ENCODE measurements at places on chromosomes 11 and 22.

GRCh38 chr11:103537904-103538502 lies 428.8 kb downstream of the DYNC2H1 start:
- DNase-seq: no peak

DNA sequence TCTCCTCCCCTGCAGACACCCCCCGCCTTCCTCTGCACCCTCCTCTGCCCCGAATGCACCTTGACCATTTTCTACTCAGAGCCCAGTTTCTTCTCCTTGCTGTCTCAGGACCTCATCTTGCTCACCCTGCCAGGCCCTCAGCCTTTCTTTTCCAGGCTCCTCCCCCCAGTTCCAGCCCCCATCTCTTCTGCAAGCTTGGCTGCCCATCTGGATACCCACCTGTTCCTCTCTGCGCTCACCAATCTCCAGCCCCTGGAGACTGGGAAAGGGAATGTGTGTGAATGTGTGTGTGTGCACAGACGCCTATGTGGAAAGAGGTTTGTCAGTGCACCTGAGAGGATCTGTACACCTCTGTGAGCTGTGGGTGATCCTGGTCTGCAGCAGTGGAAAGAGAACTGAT lies 36.4 kb downstream of the SLC22A12 start:
- DNase-seq: no peak

- no peak for DNase-seq
Observed at GRCh38 chr11:25377466-25377865, 880.6 kb downstream of the LUZP2 start.

GRCh38 chr11:125954945-125955640 lies 9.2 kb downstream of the VSIG10L2 start:
- DNase-seq: no peak

DNA sequence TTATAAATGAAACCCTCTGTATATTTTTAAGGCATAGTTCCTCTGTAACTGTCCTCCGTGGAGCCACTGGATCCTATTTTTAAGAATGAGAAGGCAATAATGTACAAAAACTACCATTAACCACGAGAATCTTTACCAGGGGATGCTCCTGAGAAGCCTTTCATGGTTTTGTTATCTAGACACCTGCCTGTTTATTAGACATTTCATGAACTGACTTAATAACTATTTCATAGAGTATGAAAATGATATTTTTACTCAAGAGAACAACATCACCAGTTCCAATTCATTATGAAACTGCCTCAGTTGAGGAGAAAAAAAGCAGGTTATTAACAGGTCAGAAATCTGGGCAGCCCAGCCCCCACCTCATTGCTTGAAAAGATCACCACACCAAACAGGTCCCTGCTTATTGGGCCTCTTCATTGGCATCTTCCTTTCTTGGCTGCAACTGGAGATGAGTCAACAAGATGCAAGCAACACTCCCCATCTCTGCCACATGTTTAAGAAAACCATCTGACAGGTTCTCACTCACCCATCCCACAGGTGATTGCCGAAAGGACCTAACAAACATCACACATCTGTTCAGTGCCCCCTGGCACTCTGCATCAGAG lies 27.8 kb downstream of the ETS1 start:
- no peak for DNase-seq

GRCh38 chr22:19393704-19394103 lies 37.8 kb downstream of the HIRA start:
- no peak for DNase-seq

DNA sequence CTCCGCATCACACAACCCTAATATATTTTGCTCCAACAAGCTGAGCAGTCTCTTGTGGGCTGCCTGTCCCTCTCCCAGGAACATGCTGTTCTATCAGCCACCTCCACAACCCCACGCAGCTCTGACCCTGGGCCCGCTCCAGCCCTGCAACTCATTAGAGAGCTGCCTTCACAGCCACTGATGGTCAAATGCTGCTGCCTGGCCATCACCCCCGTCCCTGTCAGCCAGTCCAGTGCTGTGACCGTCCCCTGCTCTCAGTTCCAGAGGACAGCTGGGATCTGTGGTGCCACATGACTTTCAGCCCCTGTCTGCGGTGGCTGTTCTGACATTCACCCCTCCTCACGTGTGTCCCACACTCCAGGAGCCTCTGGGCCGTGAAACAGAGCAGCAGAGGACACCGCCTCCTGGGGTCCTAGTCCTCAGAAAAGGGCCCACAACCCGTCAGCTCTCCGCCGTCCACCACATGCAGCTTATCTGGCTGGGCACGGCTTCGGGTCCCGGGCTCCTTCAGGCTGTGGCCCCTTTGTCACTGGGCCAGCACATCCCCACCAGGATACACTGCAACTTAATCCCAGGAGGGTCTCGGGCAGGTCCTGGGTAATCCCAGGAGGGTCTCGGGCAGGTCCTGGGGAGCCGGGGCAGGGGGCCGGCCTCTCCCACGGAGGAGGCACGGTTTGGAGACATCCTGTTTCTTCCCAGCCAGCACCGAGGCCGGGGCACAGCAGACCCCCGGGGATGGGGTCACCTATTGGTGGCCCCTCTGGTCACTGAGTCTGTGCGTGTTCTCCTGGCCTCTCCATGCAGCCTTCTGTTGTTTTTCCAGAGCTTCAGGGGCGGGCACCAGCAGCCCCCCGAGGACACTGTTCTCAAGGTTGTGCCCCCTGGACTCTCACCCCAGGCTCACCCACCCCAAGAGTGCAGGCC lies 15.1 kb downstream of the CRELD2 start:
- no peak for DNase-seq

DNA sequence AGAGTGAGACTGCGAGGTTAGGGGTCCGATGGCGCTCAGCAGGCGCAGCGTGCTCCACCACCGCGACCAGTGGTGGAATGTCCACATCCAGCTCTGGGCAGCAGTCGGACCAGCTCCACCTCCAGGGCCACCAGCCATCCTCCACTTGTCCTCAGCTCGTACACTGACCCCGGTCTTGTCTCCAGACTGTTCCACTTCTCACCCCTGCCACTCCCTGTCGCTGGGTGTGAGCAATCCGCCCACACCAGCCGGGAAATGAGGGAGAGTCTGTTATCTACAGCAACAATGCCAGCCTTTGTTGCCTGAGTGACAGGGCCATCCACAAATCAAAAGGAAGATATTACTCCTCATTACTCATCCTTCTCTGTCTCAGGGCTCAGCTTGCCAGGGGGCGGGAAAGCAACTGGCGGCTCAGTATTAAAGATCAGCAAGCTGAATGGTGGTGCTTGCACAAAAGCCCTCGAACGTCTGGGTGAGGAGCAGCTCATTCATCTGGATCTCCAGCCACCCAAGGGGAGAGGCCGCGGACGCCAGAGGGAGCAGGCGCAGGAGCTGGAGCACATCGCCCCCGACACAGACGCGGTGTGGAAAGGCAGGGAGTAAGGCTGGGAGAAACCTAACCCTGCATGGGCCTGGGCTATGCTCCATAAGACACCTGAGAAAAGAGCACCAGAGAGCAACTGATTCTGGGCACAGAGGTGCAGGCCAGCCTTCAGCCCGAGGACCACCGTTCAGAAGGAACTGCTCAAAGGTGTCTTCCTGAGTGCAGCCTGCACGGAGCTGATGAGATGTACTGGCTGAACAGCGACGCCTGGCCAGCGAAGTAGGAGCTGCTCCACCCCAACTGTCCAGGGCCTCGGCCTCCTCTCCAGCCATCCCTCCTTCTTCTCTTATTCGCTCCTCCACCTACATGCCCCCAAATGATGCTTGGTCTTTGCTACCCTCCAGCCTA lies 21.9 kb downstream of the IGSF9B start:
- DNase-seq: no peak

- DNase-seq: no peak
Observed at GRCh38 chr11:30282289-30282631, 40.6 kb upstream of the ARL14EP start.

- DNase-seq: no peak
Observed at GRCh38 chr11:33160136-33160535, 1.1 kb downstream of the CSTF3 start.

GRCh38 chr11:119594639-119595249 lies 134.3 kb downstream of the NECTIN1 start:
- DNase-seq: no peak

- no peak for DNase-seq
Observed at GRCh38 chr11:122186439-122187080, 70.5 kb upstream of the BLID start.

DNA sequence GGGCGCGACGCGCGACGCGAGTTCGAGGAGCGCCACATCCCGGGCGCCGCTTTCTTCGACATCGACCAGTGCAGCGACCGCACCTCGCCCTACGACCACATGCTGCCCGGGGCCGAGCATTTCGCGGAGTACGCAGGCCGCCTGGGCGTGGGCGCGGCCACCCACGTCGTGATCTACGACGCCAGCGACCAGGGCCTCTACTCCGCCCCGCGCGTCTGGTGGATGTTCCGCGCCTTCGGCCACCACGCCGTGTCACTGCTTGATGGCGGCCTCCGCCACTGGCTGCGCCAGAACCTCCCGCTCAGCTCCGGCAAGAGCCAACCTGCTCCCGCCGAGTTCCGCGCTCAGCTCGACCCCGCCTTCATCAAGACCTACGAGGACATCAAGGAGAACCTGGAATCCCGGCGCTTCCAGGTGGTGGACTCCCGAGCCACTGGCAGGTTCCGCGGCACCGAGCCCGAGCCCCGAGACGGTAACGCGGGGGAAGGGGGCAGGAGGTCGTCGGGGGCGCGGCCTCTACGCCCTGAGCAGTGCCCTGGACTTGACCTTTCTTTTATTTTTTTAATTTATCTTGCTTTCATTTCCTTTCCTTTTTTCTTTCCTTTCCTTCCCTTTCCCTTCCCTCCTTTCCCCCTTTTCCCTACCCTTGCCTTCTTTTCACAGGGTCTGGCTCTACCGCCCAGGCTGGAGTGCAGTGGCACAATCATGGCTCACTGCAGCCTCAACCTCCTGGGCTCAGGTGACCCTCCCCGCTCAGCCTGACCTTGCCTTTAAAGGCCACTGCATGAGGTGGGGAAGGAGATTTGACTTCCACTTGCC lies 5.0 kb downstream of the MPST start:
- no peak for DNase-seq

GRCh38 chr11:102251423-102251822 lies 65.9 kb upstream of the BIRC3 start:
- no peak for DNase-seq

DNA sequence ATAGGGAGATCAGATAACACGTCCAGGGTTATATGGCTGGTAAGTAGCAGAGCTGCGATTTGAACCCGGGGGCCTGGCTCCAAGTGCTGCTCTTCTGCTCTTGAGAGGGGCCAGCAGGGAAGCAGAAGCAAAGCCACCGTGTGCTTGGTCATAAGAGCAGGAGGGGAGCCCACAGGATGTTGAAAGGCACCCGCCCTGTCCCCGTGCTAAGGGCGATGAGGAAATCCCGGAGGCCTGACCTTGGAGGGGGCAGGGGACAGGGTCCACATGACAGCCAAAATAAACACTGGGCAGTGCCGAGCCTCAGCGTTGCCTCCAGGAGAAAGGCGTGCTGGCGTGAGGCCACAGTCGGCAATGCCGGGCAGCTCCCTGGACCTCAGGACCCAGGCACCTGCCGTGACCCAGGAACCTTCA lies 28.8 kb downstream of the TOM1 start:
- DNase-seq: no peak

GRCh38 chr11:62601122-62601371 lies 618 bp downstream of the MTA2 start:
- no peak for DNase-seq

DNA sequence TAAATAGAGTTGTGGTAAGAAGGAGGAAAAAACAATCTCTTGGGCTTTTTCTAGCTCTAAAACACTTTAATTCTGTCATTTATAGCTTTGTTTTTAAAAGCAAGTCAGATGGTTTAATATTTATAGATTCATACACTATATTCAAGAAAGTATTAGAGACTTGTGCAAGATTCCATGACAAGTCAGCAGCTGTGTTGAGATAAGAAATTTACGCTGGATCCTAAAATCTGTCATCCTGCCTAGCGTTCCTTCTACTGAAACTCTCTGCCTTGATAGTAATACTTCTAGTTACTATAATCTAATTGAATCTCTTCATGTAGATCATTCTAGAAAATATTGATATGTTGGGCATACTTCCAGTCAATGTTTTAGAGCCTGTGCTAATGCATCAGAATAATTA lies 721.8 kb downstream of the CNTN5 start:
- DNase-seq: no peak

DNA sequence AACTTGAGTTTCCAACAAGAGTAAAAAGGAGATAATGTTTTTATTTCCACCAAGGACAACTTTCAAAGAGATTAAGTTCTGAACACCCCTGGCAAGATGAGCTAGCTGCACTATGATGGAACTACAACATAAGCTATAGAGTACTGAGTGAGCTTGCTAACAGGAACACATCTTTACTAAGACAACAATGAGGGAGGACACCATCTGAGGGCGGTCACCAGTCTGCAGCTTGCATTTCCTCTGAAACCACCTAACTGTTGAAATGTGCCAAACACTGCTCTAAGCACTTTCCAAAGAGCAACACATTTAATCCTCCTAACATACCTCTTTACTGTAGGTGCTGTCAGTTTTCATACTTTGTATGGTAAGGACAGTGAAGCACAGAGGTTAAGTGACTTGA lies 68.4 kb downstream of the TCF20 start:
- DNase-seq: no peak

DNA sequence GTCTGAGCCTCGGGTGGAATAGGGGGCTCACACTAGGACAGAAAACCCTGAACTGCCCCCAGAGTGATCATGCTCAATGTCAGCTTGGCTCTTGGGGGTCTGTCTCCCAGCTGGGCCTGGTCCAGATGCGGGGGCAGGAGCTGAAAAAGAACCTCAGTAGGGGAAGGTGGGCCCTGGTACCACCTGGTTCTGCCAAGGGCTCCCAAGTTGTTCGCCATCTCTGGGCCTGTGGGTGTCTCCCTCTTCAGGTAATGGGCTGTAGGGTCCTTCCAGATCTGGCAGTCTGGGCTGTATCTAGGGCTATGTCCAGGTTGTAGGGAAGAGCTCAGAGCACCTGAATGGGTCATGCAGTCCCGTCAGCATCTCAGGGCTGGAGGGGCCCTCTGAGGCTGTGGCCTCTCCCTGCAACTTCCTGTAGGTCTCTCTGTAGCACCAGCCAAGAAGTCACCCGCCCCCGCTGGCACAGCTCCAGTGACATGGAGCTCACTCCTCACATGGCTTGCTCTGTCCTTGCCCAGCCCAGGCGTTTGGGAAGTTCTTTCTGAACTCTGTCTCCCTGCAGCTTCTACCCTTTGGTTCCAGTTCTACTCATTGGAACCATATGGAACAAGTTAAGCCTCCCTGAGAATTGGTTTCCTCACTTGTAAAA lies 33.0 kb upstream of the SOX10 start:
- no peak for DNase-seq

- DNase-seq: no peak
Observed at GRCh38 chr11:18650859-18651557, 16.9 kb upstream of the SPTY2D1 start.

DNA sequence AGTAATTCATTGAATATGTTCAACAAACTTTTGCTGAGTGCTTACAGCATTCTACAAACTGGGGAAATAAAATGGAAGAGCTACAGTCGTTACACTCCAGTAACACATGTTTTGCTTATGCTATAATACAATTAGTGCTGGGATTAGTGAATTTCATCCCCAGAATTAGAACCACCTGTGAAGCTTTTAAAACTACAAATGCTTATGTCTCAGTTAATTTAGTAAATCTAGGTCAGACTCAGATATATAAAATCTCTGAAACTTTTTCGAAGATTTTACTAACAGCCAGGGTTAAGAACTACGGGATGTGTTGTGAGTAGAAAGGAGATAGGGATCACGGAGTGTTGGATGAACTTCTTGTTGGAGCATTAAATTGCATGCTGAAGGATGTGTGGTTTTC lies 33.7 kb upstream of the EED start:
- no peak for DNase-seq

GRCh38 chr11:116710001-116710674 lies 62.6 kb downstream of the BUD13 start:
- DNase-seq: no peak

GRCh38 chr11:112166562-112166961 lies 610 bp upstream of the TEX12 start:
- DNase-seq: no peak

GRCh38 chr11:57552479-57552878 lies 15.0 kb downstream of the UBE2L6 start:
- DNase-seq: no peak
